ENCODE measurements at places on chromosomes 3 and 15. TPM values are rescaled to one million over a fixed set of nuclear protein-coding genes. Genes with fewer than 3 reads are reported as not detected.

DNA sequence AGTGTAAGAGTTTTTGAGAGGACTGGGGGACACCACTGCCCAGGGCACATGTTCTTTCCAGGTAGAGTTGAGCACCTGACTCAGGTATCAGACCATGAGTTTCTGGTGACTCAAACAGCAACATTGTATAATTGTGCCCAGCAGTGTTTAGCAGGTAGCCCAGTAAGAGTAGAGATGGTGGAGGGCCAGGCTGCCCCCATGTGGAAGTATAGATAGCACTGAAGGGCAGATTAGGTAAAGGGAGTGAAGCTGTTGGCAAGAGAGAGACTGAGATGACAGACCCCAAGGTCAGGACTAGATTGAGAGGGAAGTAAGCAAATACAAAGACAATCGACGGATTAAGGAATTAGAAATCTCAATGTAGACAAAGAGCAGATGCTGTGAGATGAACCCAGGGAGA, 74.6 kb downstream of the TRIM42 start:
- H3K27me3 ChIP-seq, result no peaks in the 10 kb centered on the region
- DNase-seq, result no peak
- H3K4me3 ChIP-seq, result no peak overlapping the region
- H3K4me1 ChIP-seq, result no peaks in the 10 kb centered on the region
- no peaks in the 10 kb centered on the region for H3K36me3 ChIP-seq

- no peaks in the 10 kb centered on the region for H3K4me1 ChIP-seq
- no peaks in the 10 kb centered on the region for H3K27me3 ChIP-seq
- H3K27ac ChIP-seq, result no peak overlapping the region
- no peaks in the 10 kb centered on the region for H3K36me3 ChIP-seq
Measured at GRCh38 chr3:73401059-73401458, 223.7 kb downstream of the PDZRN3 start.

- no peaks in the 10 kb centered on the region for H3K27me3 ChIP-seq
- no peak for DNase-seq
- peaks cover 11% of the 10 kb centered on the region for H3K4me1 ChIP-seq
- no peaks in the 10 kb centered on the region for H3K36me3 ChIP-seq
- H3K27ac ChIP-seq, result no peak overlapping the region
- no peak overlapping the region for H3K4me3 ChIP-seq
Measured at GRCh38 chr3:194383276-194383940, 13.9 kb upstream of the LRRC15 start.

The TM4SF4 gene
- total RNA-seq, result 2.7 TPM

Data from Caco-2 (cell line).